Dermis blood vessel endothelial cell (primary cell): ENCODE measurements at places on chromosomes 4 and X.

GRCh38 chr4:38696697-38697096, 32.7 kb downstream of the KLF3 start:
- DNase-seq: peak; percentile 35

- no peak for DNase-seq
These were observed 131.6 kb downstream of the ZNF330 start for GRCh38 chr4:141352331-141352730.

DNA sequence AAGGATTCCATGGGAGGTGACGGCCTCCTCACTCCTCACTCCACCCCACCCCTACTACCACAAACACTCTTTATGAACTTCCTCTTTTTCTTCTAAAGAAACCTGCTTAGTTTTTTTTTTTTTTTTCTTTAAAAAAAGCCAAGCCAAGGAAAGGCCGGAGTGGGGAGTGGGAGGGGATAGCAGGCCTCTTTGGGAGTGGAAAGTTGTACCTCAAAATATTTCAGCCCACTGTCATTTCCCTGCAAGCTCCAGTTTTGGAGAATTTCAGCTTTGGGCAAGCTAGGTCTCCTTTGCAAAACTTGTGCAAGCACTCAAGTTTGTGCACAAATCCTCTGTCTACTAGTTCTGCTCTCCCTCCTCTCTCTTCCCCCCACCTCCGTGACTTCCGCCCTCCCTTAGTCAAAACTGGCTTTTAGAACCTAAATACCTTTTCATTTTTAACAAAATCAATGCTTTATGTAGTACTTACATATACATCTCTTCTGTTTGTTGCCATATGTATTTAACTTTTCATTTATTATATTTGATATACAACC, 512 bp upstream of the ANTXR2 start:
- DNase-seq: no peak

DNA sequence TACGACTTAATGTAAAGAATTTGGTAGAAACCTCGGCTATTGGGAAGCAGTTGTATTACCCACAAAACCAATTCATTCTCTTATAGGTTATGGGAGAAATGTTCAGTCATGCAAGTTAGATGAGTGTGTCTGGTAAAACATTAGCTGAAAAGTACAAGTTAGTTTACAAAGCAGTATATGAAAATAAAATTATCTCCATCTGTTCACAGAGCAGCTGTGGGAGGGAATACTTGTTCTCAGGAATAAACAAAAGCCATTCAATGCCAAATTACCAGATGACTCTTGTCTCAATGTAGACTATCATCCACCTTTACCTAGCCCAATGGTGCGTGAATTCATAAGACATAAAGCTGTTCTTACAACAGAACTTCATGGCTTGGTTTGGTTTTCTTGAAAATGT, 28.6 kb downstream of the STAP1 start:
- no peak for DNase-seq

GRCh38 chr4:118810991-118811764, 24.7 kb downstream of the SEC24D start:
- no peak for DNase-seq

DNA sequence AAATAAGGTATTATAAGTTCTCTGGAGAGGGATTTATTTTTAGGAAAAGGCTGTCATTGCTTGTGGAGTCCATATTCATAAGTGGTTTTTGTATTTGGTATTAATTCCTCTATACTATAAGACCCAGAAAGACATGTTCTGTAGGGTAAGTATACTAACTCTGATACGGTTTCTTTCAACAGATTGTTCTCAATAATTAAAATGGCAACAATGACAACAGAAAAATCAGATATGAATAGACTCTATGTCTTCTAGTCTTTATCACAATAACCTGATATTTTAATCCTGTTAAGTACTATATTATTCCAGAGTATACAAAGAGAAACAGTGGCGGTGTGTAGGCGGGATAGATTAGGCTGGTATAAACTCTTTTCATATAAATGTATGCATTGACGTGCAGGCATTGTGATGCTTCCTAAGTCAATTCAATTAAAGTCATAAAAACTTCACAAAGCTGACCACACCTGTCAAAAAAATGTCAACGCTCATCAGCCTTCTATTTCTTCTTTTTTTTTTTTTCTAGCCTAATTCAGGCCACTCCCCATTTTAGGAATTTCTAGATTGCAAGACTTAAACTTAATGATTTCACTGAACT, 150.4 kb downstream of the TRIML1 start:
- DNase-seq: no peak

DNA sequence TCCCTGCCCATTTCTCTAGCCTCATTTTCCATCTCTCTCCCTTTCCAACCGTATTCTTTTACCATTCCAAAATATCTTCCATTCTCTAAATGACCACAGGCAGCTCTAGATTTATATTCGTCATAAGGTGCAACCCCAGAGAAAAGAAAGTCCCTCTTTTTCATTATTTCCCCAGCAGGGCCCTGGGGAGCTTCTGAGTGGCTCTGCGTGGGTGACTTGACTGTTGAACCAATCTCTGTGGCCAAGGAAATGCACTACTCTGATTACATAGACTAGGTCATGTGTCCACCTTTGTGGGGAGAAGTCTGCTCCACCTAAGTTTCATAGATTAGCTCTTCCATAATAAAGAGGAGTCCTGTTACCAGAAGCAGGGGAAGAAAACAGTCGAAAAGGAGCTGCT, 51.4 kb downstream of the ATOH1 start:
- no peak for DNase-seq

- no peak for DNase-seq
These were observed 125.7 kb upstream of the NDST3 start for GRCh38 chr4:117908306-117909207.

- DNase-seq: no peak
These were observed 1051.4 kb upstream of the PRKX start for GRCh38 chrX:4764888-4765287.

DNA sequence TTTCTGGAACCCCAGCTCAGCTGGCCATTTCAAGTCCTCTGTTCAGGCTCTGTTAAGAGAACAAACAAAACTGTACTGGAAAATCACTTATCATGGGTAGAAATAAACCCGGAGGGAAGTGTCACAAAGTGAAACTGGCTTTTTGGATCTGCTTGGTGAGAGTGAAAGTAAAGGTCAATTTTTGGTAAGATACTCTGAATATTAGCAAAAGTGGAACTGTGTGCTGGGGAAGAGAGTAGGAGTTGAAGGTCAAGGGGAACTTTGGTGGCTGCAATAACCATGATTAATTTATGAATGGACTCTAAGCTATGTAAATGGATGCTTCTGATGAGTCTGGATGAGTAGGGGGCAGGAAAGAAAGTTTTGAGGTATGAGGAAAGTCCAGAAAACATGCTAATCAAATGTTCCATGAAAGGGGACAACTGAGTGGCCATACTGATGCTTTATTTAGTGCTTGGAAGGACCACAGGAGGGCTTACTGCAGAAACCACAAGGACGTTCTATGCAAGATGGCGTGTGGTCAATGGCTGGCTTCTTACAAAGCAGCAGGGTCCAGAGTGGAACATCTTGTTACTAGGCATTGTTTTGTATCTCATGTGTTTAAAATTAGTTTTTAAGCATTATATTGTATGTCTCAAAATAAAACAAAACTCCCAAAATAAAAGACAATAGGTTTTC, 36.8 kb upstream of the TNIP3 start:
- no peak for DNase-seq

DNA sequence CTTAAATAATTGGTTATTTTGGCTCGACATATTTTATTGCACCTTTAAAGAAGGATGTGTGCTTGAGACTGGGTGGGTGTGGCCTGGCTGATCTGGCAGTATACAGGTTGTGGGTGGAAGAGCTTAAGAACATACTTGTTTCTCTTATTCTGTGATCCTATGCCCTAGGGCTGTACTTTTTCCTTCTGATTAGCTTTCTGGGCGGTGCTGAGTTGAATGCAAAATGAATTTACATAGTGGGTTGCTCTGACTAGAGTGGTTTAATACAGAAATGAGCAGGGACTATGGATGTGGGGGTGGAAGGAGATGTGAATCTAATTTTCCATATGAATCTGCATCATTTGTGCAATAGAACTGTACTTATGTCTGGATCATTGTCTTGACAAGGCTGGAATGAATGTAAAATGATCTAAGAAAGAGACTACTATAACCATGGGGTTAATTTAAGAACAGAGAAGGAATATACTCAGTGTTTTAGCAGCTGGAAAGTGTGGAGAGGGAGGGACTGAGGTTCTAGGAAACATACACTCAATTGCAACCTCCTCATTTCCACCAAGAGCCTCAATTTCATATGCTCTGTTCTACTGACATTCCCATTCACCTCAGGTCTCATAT, 73.7 kb downstream of the RLIM start:
- DNase-seq: no peak

GRCh38 chr4:139229534-139230039, 50.4 kb downstream of the MGARP start:
- peak; percentile 73 for DNase-seq

- no peak for DNase-seq
These were observed 384.4 kb downstream of the PCDH7 start for GRCh38 chr4:31104577-31104976.

DNA sequence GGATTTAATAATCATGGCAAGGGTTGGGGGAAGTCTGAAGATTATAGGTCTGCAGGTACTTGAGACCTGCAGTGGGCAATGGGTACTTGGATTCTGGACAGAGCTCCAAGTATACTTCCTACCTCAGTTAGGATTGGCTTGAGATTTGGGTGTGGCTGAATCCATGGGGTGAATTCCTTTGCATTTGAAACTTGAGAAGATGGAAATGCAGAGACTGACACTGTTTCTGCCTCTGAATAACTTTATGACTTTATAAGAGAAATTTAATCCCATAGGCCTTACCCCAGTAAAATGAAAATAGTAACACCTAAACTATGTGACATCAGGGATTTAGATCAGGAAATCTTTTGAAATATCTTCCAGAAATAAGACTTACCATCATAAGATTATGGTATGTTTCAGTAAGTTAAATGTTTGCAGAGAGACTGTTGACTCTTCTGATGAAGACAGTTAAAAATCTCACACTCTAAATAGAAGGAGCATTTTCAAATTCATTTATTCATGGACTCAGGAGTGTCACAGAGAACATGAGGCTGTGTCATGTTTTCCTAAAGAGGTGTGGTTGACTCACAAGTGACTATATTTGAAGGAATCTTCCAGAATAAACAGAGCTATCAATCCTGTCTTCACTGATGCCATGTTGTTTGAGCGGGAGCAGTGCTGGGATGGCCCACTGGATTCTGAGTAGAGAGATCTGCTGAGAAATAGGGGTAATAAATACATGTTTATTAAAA, 513.5 kb upstream of the NR3C2 start:
- no peak for DNase-seq

- no peak for DNase-seq
These were observed 11.7 kb upstream of the IL21 start for GRCh38 chr4:122632396-122633143.

DNA sequence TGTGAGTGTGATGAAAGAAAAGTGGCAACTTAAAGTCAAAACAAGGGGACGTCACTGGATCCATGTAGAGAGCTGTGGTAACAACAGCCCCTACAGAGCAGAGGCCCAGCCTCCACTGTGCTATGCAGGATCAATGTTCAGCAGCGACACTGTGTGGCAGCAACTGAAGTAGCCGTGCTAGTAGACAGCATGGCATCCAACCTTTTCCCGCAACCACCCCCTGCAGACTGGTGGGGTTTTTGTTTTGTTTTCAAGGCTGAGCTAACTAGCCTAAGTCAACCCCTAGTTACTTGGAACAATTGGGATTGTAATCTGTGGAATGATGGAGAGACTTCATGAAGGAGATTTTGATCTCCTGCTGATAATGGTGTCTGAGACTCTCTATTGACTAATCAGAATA, 44.4 kb upstream of the PPARGC1A start:
- DNase-seq: no peak

DNA sequence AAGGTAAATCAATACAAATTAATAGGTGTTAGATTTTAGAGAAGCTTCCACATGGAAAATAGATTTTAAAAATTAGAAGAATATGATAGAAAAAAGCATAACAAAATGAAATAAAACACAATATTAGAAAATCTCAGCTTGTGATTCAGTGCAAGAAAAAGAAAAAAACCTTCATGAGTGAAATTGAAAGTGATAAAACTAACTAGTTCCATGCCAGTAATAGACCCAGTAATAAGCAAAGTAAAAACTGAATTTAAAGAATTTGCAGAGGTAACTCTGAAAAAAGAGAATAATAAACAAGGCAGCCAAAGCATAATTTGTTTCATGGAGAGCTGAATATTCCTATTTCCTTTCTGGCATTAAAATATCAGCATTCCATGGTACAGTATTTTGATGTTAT, 174.3 kb upstream of the TENM3 start:
- DNase-seq: no peak

GRCh38 chr4:182521011-182521410, 277.8 kb downstream of the TENM3 start:
- no peak for DNase-seq
